ENCODE measurements at places on chromosomes 4 and X.
A peak's percentile ranks its signal among the peaks of the same experiment; 100 is the strongest.

DNA sequence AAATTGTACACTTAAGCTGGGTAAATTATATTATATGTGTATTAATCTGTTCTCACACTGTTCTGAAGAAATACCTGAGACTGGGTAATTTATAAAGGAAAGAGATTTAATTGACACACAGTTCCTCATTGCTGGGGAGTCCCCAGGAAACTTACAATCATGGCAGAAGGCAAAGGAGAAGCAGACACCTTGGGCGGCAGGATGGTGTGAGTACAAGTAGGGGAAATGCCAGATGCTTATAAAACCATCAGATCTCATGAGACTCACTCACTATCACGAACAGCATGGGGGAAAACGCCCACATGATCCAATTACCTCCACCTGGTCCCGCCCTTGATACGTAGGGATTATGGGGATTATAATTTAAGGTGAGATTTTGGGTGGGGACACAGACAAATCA, 34.9 kb downstream of the PDE5A start:
- DNase-seq = no peak

- peak; percentile 48 for DNase-seq
Observed at GRCh38 chrX:1420371-1420770, 28.5 kb upstream of the SLC25A6 start.

GRCh38 chrX:124764354-124764753, 418.0 kb downstream of the SH2D1A start:
- DNase-seq = no peak

- DNase-seq = no peak
Observed at GRCh38 chr4:108829966-108830492, 67.2 kb upstream of the ETNPPL start.

Data from posterior cingulate gyrus (tissue), 11 donors.